ENCODE measurements at places on chromosomes 4 and X.
A peak's percentile ranks its signal among the peaks of the same experiment; 100 is the strongest.

- no peak for DNase-seq
These were observed 150.9 kb downstream of the SLC10A7 start for GRCh38 chr4:146370841-146371240.

GRCh38 chr4:174318829-174319764, 35.4 kb downstream of the CEP44 start:
- no peak for DNase-seq

GRCh38 chrX:13759152-13759718, 24.7 kb downstream of the OFD1 start:
- no peak for DNase-seq

DNA sequence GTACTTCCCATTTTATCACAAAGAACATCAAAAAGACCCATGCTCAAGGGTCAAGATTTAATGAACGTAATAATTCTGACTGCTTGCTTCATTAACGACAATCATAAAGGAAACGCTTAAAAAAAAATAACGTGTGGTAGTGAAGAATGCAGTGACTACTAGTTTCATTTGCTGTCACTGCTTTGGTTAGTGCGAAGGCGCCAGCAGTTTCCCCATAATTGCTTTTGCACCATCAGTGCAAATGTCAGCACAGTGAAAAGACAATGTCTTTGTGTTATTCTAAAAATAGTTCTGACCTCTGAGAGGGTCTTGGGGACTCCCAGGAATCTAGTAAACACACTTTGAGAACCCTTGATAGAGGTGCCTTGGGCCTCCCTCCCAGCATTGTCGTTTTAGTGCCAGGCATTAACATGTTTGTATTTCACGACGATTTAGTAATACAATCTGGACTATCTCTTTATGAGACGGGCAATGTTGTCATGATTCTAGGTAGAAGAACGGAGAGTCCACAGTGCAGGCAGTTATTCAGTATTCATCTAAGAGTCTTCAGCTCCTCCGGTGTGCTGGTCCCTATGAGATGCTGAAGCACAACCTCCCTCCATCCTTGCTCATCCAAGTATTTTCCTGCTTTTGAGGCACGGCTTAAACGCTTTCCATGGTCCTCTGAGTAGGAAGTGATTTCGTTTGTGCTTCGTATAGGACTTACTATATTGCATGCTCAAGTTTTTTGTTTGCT, 71.0 kb downstream of the AFF1 start:
- no peak for DNase-seq

GRCh38 chr4:26081795-26082498, 167.9 kb downstream of the SMIM20 start:
- no peak for DNase-seq

- DNase-seq = no peak
These were observed 20.6 kb upstream of the PRR27 start for GRCh38 chr4:70133473-70133872.

DNA sequence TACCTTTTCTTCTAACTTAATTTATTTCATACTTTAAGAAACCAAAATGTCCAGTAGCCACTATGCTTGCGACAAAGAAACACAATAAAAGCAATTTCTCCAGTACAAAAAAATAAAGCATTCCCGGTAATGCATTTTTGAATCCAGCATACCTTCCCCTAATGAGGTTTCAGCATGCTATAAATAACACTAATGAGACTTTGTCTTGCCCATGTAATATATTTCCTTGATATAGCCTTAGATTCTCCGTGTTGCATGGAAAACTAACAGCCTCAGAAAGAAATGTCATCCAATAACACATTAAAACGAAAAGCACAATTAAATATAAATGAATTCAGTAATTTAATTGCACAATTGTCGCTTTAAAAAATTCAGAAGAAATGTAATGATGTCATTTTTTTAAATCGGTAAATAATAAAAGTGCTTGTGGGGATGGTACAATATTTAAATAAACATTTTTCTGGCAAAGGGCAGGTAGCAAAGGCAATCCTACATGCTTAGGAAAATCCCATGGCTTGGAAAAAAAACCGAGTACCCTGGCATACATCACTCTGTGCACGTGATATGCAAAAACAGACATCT, 225.2 kb upstream of the PPARGC1A start:
- DNase-seq = no peak

GRCh38 chr4:81685104-81685503, 213.4 kb upstream of the RASGEF1B start:
- DNase-seq = no peak

- no peak for DNase-seq
These were observed 1.0 kb upstream of the SLC6A8 start for GRCh38 chrX:153686711-153687110.

DNA sequence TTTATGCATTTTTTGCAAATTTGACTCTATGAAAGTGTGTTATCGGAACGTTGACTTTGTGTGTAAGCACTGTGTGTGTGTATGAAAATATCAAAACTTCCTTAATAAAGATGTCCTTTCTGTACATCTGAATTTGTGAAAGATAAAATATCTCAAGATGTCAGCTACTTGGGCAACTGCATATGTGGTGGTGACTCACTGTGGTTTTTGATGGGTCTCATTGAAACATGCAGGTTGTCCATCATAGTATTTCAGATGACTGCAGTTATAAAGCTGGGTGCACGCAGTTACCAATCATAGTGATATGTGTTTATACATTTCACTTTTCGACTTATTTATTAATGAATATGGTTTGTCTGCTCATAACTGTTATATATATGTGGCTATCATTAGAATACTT, 19.7 kb upstream of the BBS12 start:
- no peak for DNase-seq

DNA sequence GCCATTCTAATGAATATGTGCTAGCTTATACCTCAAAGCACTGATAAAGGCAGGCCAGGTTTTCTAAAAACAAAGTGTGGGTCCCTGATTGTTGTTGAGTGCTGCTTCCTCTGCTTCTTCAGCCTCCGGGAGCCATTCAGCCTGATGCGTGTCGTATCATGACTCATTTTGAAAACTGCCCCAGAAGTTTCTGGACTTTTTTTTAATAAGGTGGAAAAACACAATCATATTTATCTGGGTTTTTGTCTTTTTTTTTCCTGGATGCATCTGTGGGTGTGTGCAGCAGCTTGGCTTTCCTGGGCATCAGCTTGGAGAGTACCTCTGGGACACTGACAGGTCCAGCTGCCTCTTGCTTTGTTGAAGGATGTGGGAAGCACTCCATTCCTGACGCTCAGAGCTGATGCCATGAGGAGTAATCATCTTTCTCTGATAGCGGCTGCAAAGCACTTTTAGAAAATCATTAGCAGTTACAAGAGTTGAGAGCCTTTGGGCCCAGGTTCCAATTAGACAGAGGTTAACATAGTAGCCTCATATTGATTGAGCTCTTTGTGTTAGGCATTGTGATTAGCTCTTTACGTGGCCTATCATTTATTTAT, 66.9 kb downstream of the PARM1 start:
- DNase-seq = no peak

GRCh38 chr4:189305500-189305899, 635.2 kb upstream of the FRG1 start:
- no peak for DNase-seq

- DNase-seq = no peak
These were observed 1.2 kb downstream of the ARHGAP6 start for GRCh38 chrX:11664211-11665167.

- DNase-seq = no peak
These were observed 61.8 kb downstream of the NEIL3 start for GRCh38 chr4:177371461-177371860.

DNA sequence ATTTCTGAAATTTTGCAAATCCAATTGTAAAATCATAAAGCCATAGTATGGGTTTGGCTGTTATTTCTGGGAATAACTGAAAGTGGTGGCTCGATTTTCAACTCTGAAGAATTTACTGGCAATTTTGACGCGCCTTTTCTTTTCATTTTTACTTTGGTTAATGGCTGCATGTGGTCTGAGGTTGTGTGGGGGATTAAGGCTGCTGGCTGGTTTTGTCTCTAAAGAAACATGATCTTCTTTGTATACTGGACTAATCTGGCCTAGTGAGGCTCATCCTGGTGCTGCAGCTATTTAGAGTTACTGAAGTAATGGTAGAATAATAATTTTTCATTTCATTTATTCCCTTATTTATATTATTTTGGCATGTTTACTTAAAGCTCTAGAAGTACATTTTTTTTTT, 164.0 kb downstream of the RNF150 start:
- no peak for DNase-seq

DNA sequence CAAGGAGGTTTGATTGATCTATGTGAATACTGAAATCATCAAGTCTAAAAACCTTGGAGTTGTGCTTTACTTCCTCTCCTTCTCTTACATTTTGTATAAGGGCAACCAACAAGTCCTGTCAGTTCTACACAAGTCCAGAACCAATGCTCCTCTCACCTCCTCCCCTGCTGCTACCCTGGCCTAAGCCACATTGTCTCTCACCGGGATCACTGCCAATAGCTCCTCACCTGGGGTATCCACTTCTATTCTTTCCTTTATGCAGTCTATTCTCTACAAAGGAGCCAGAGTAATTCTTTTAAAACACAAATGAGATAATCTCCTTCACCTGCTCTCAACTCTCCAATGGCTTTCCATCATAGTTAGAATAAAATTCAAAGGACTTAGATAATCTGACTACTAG, 13.3 kb upstream of the ARHGEF6 start:
- no peak for DNase-seq

- peak; percentile 23 for DNase-seq
These were observed 1754.1 kb downstream of the C4orf33 start for GRCh38 chr4:130850019-130850524.

- no peak for DNase-seq
These were observed 206.0 kb upstream of the ARHGAP24 start for GRCh38 chr4:85268961-85269360.

Data from epithelial cell of proximal tubule (primary cell).